ENCODE measurements at places on chromosomes 1 and 21.

DNA sequence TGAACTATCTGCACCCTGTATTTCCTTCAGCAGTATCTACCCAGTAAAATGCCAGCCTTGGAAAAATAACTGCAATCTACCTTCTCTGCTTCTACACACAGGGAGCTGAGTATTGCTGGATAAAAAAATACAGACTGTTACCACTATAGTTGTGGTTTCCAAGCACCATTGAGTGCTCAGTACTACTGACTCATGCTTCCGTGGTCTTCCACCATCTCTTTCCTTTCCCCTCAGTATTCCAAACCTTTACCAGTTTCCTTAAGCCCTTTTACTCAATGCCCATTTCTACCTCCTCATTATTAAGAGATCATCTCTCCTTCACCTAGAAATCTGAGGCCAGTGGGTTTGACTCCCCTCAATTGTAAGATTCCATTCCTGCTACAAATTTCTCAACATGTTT is 23.8 kb downstream of the GLMN start:
- DNase-seq = peak; percentile 62

DNA sequence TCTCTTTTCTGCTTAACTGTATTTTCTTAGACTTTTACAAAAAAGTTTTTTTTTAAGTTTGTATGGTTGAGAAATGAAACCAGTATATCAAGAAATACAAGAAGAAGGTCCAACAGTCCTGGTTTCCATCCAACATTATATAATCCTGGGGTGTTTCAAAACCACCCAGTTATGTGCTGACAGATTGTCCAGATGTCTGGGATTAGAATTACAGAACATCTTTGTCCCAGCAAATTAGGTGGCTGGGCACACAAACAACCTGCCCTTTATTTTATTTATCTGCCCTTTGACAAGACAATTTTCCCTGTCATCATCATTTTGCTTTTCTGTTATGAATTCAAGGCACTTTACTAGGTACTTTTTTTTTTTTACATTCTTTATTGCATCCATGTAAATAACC is 622.1 kb downstream of the PLPP3 start:
- no peak for DNase-seq

GRCh38 chr1:57033222-57034001 is 67.6 kb upstream of the C8B start:
- DNase-seq = no peak

GRCh38 chr21:26834181-26834905 is 10.9 kb downstream of the ADAMTS1 start:
- no peak for DNase-seq

DNA sequence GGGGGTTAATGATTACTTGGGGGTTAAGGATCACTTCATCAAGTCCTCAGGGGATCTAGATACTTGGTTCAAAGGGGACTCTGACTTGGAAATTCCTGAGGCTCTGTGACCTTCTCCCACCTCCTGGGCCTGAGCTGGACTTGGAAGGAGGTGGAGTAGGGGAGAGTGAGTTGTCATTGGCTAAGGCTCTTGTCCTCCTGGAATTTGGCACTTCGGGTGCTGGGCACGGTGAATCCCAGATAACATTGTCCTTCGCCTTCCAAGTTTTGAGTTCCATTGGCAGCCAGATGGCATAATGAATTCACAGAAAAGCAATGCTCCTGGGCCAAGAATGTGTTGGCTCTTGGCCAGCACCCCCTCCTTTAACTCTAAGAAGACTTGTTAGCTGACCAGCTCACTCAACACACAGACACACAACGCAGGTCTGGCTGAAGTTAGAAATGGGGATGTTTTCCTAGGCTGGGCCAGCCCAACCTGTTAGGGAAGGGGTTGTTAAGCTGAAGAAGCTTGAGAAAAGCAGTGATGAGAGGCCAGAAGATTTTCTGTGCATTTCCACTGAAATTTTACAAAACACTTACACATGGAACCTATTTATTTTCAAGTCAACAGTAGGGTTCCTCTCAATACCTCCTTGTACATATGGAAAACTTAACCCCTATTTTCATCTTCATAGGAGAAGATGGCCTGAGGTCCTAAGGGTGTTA is 29.7 kb downstream of the SLC26A9 start:
- DNase-seq = peak; percentile 43

DNA sequence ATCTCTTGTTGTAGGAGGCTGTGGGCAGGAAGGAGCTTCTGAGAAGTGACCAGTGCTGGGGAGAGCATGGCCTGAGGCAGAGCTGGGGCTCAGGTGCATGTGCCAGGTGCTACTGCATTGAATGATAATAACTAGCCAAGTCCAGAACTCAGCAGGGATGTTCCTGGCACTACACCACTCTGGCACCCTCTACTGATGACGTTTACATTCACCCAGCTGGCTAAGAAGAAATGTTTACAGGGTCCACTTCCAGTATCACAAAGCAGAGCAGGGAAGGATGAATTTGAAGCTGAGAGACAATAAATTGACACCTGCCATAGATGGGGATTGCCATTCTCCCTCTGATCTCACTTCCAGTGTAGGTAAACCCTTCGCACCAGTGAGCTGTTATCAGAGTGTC is 411.8 kb downstream of the SETD4 start:
- DNase-seq = no peak

- no peak for DNase-seq
Measured at GRCh38 chr1:194535369-194535768, 1349.0 kb upstream of the B3GALT2 start.

GRCh38 chr1:31655104-31655503 is 10.4 kb upstream of the PEF1 start:
- DNase-seq = no peak

GRCh38 chr21:39131791-39132190 is 51.5 kb downstream of the PSMG1 start:
- DNase-seq = no peak

GRCh38 chr1:25732821-25733220 is 67.2 kb upstream of the SELENON start:
- DNase-seq = no peak

- DNase-seq = peak; percentile 93
Measured at GRCh38 chr1:183604038-183604808, 14.0 kb upstream of the NCF2 start.

GRCh38 chr1:211352985-211353515 is 26.4 kb downstream of the TRAF5 start:
- DNase-seq = peak; percentile 26

DNA sequence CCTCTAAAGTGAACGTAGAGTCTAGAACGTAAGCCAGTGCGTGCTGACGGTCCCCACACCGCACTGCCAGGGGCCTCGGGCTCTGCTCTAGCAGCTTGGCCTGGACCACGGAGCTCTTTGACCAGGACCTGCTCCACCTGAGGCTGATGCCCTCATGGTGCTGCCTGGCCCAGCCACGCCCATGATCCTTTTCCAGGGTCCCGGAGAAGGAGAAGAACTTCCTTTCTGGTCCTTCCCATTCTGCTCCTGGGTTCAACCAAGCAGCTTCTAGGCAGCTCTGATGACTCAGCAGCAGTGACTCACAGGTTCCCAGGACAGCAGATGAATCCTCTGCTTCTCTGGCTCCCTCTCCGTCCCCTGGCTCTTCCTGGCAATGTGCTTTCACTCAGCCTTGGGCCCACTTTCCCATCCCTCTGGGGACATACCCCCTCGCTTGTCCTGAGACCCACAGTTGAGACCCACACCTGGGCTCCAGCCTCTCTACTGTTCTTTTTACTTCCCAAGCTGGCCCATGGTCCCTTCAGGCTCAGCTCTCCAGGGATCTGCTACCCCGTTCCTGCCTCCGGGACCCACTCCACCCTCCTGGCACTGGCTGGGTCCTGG is 246.3 kb upstream of the RAB4A start:
- DNase-seq = peak; percentile 89

DNA sequence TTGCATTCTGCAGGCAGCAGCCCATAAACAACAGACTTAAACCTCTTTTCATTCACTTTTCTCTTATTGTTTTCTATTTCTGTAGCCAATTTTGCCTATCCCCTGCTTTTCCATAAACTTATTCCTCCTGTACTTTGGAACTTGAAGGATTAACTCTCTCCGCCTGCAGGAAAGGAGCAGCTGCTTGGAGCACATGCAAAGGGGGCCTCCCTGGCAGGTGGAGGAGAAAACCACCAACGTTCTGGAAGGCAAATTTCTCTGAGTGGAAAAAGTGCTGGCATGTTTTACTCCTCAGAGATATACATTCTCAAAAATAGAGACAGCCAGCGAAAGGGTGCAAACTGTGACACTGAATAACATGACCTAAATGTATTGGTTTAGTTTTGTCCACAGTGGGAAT is 33.6 kb downstream of the RGS21 start:
- no peak for DNase-seq

DNA sequence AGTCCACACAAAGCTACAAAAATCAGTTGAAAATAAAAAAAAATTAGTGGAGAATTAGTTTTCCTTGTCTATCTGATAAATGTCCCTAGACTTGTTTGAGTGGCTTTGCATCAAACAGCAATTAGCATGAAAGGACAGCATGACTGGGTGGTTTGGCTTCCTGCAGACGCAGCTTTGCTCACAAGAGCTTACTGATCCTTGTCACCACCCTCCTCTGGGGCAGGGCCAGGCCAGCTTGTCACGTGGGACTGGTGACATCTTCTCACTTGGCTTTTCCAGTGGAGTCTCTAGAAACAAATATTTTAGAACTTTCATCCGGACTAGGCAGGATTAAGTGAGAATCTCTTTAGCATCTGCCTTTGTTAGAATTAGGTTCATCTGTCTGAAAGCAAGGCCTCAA is 76.0 kb upstream of the OLIG2 start:
- DNase-seq = no peak

DNA sequence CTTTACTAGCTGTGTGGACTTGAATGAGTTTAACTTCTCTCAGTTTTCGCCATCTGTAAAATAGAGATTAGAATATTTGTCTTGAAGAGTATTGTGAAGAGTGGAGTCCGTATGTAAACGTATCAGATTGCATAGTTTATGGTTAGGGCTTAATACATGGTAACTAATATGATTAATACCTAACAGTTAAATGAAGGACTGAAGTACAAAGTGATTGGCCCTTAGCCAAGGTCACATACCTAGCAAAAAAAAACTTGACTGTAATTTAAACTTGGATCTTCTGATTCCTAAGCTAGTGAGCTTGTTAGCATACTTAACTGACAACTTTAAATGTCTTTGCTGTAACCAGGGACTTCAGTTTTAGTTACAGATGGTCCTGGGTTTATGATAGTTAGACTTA is 1.9 kb downstream of the GIPC2 start:
- no peak for DNase-seq

DNA sequence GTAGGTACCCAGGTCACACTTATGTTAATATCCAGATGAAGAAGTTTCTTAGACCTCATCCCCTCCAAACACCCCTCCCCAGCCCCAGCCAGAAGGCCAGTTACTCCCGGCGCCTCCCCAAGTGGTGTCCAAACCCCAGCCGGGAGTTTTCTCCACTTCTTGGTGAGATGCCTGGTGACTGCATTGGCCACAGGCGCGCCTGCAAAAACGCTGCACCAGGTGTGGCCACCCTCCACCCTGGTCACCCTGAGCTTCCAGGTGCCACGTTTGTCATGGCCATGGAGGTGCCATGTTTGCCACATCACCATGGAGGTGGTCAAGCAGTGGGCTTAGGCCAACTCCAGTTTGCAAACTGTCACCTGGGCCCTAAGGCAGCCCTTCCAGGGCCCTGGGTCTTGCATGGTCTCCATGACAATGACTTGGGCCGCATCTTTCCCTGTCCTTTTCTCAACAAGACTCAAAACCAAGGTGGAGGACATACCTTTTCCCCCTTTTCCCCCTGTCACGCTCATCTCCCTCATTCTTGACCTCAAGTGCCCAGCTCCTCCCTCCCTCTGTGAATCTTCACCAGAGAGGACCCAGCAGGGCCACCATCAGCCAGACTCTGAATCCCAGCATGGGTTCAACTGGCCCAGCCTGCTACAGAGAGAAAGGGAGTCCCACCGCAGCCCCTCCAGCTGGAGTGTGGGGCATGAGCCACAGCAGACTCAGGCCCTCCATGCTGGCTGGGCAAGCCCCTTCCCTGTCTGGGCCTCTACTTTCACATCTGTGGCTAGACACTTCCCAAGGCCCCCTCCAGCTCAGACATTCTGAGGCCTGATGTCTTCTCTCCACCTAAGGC is 125.9 kb upstream of the ZBTB40 start:
- no peak for DNase-seq

DNA sequence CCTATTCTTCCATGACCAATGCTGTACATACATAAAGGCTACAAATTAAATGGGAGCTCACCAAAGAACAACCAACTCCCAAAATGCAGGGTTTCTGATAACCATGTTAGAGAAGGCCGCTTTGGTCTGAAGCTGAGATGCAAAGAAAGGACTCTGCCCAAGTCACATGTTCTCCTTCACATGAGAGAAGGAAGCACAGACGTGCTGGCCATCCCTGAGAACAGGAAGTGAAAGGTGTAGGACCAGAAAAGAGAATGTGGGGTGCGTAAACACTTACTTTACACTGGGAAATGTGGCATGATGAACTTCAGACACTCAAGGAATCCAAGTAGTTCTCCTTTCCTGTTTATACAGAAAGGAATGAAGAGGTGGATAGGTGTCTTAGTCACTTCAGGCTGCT is 31.7 kb upstream of the TADA1 start:
- no peak for DNase-seq

DNA sequence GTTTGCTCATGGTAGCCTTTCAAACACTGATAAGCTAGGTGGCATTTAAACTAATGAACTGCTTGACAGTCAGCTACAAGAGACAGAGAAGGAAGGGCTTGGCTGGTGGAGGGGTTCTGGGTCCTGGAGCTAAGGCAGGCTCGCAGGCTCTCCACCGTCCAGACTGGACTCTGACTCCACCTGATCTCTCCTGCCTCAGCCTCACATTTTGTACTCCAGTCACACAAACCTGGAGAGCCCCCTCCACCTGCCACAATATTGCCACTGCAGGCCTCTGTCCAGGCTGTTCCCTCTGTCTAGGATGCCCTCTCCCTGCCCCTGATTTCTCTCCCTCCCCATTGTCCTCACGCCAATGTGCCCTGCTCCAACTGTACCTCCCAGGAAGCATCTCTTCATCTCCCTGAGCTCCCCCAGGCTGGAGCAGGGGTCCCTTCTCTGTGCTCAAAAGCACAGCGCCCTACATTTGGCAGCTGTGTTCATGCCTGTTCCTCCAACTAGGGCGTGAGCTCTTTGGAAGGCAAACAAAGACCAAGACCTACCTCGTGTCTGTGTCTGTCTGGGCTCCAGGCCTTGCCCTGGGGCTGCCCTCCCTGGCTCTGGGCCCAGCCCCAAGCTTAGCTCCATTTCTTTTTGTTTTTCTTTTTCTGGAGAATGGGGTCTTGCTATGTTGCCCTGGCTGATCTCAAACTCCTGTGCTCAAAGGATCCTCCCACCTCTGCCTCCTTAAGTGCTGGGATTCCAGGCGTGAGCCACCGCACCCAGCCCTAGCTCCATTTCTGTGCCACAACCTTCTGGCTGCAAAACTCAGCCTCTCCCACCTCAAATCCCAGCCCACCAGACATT is 2.9 kb downstream of the TIE1 start:
- DNase-seq = no peak

- DNase-seq = no peak
Measured at GRCh38 chr1:91611483-91611917, 110.8 kb downstream of the CDC7 start.

GRCh38 chr1:167518331-167518700 is at the start of gene CD247:
TSS of gene CD247 (minus strand) at chr1:167518529. CDS start at chr1:167518465, 64 bp downstream.
- no peak for DNase-seq

GRCh38 chr1:200866521-200866920 is 6.3 kb upstream of the GPR25 start:
- DNase-seq = peak; percentile 37

- no peak for DNase-seq
Measured at GRCh38 chr1:94825936-94826335, 5.8 kb downstream of the SLC44A3 start.

GRCh38 chr1:230892018-230892491 is 23.7 kb upstream of the C1orf198 start:
- no peak for DNase-seq

- peak; percentile 7 for DNase-seq
Measured at GRCh38 chr1:97603776-97604175, 317.1 kb downstream of the DPYD start.

- no peak for DNase-seq
Measured at GRCh38 chr1:116179419-116179818, 68.2 kb downstream of the MAB21L3 start.

Data from Daoy (cell line).